Activated CD8-positive, alpha-beta memory T cell treated with anti-CD3 and anti-CD28 coated beads for 48 hours (primary cell): ENCODE measurements at places on chromosomes 4 and X.

- DNase-seq: no peak
Observed at GRCh38 chr4:40722576-40723161, 27.1 kb upstream of the NSUN7 start.

- no peak for DNase-seq
Observed at GRCh38 chr4:102444752-102445151, 56.4 kb upstream of the NFKB1 start.

- no peak for DNase-seq
Observed at GRCh38 chr4:56658528-56658927, 22.6 kb downstream of the HOPX start.

- DNase-seq: no peak
Observed at GRCh38 chrX:17744896-17745523, 7.7 kb downstream of the SCML1 start.

DNA sequence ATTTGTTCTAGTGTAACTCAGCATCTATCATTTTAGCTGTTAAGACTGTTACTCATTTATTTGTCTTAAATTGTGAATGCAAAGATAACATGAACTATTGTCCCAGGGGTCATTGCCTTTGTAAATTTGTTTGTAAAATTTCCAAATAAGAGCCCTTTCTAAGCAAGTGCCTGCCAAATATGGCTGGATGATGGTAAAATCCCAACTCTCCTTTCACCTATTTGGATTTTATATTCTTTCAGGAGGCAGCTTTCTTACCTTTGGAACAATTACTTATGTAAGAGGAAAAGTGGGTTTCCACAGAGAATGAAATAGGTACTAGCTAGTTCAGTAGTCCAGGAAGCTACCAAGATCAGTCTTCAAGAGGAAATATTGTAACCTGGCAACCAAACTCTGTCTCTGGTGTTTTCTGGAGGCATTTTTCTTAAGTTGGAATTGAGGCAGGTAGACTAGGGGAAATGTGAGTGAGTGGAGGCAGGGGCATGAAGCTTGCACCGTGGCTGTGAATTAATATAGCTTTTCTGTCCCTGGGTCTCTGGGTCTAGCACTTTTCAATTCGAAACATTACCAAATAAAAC lies 363.0 kb upstream of the ZCCHC13 start:
- DNase-seq: no peak

GRCh38 chr4:27666943-27667342 lies 806.3 kb downstream of the STIM2 start:
- DNase-seq: no peak

- DNase-seq: no peak
Observed at GRCh38 chrX:97909245-97909644, 1025.5 kb downstream of the RPA4 start.

GRCh38 chr4:23991444-23991843 lies 101.6 kb upstream of the PPARGC1A start:
- no peak for DNase-seq

DNA sequence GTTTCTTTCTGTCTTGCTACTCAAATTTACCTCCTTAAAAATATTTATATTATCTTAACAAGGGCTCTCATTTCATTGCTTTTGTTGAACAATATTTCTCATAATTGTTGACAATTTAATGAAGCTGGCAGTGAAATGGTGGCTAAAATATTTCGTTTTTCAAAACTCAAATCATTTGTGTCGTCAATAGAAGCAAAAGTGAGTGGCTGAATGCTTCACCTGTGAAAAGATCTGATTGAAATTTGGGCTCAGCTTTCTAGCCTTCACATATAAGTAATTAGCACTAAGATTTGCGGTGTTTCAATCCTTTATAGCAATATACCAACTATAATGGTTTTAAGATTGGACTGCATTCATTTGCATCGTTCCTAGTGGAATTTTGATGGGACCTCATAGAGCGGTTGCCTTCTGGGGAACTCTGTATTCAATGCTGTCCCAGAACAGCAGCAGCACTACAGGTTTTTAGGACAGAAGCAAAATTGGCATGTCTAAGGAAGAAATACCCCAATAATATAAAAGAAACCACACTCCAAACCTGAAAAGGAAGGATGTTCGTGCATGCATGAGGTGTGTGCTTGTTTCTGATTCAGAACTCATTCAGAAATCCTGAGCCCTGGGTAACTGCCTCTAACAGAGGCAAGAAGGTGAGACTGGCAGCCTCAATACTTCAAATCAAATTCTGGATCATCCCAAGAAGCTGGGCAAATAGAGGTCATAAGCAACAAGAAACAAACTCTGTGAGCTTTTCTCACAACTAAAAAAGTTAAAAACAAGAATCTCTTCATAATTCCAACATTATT lies 2.5 kb downstream of the CXCL1 start:
- no peak for DNase-seq

DNA sequence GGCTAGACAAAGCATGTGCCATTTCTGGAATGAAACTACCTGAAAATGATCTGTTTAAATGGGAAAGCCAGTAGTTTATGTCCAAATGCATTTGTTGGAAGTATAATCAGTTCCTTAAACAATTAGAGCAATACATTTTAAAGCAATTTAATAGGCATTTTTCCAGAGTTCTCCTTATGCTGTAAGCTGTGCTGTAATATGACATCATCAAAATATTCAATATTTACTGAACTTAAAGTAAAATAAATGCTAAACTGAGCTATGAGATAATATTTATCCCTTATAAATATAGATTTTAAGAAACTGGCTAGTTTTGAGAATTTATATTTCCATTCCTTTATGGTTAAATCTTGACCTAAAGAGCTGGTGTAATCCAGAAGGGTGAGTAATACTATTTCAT lies 7.9 kb downstream of the SLC4A4 start:
- no peak for DNase-seq

DNA sequence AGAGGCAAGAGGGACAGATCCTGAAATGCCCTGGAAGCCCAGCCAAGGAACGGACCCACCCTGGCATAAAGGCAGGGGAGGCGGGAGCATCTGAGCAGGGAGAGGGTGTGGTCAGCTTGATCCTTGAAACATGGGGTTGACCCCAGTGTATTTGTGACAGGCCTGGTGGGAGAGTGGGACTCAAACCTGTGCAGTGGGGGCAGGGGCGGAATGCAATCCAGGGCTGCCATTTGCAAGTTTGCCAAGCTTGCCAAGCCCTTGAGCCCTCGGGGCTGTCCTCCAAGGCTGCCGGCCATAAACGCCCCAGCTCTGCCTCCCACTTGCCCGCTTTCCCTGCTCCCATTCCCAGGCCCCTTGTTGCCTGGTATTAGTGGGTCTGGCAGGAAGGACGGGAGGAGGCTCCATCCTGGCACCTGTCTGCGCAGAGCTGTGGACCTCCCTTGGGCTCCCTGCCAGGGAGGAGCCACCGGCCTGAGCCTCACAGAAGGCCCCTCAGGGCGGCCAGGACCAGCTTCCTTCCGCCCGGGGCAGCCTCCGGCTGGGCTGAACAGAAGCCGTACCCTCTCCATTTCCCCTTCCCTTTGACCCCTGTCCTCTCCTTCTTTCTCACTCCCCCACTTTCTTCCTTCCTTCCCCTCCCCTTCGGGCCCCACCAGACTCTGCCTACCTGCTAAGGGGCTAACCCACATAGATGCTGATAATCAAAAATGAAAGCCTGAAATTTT lies 661 bp downstream of the S100P start:
- DNase-seq: no peak

- no peak for DNase-seq
Observed at GRCh38 chr4:156660465-156660864, 311.1 kb downstream of the PDGFC start.

GRCh38 chr4:120733968-120734367 lies 188.6 kb downstream of the PRDM5 start:
- no peak for DNase-seq

- no peak for DNase-seq
Observed at GRCh38 chrX:11273544-11273943, 19.7 kb upstream of the AMELX start.

DNA sequence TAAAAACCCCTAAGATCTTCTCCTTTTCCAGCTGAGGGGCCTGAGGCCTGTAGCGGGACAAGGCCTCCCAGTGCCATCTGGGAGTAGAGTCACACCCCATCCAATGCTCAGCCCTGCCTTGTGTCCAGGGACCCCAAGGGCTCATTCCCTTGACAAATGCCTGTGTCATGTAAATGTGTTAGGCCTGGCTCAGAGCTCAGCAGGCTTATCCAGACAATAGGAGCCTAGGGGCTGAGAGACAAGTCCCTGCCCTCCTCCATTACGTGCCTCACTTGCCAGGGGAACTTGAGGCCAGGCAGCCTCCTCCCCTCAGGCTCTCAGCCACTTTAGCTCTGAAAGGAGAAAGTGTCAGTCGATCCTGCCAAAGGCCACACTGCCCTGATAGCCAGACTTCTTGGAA lies 166.8 kb upstream of the MAMLD1 start:
- no peak for DNase-seq

GRCh38 chrX:15299941-15300851 lies 15.2 kb downstream of the ASB11 start:
- no peak for DNase-seq

DNA sequence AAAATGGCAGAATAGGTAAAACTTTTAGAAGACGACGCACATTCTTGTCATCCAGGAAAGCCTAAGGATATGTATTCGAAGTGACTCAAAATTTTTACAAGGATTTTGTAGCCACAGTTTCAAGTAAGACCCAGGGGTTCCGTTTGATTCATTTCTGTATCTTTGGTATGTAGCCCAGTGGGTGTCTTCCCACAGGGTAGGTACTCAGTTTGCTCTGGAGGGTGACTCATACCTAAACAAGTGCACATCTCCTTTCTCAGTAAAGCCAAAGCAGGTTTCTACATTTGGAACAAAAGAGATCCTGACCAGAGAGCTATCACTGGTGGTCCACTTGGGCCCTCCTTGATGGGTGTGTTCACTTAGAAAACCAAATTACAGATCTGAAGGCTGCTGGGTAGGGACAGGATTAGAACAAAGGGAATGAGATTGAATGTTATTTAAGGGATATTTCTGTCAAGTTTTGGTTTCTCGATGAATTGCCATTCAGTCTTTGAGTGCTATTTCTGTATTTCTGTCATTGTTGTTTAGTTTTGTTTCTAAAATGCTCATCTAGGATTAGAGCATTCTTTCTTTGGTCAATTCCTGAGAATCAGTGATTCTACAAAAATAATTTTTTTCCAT lies 56.1 kb downstream of the PLS3 start:
- no peak for DNase-seq

DNA sequence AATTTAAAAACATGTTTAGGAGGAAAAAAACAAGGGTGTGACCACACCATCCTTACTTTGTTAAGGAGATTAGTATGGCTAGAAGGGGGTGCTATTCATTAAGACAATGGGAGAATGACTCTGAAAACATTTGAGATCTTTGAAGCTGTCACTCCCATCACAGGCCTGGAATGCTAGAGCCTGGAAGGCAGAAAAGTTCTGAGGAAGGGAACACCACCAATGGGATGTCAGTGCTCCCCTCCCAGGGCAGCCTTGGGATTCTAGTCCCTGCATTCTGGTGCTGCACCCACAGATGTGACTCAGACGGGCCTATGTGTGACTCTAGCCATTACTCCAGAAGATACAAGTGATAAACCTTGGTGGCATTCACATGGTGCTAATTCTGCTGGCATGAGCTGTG lies 162.2 kb upstream of the ANXA10 start:
- no peak for DNase-seq

GRCh38 chr4:175229154-175229553 lies 311.0 kb downstream of the ADAM29 start:
- DNase-seq: no peak

DNA sequence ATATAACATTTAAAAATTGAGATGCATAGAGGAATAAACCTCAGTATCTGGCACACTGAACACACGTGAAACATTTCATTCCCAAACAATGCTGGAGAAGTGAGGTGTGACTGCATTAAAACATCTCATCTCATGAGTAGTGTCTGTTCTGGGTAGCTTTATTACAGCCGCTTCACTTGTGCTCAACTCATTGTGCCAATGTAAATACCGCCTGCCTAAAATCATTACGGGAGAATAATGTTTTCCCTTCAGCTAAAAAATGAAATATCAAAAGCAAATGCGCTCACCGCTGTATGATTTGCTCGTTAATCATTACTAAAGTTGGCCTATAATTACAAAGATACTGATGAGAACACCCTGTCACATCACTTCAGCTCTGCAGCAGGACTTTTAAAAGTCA lies 110.2 kb upstream of the PRPS2 start:
- no peak for DNase-seq
